Dermis blood vessel endothelial cell (primary cell): ENCODE measurements at places on chromosomes 4 and X. TPM values are rescaled to one million over a fixed set of nuclear protein-coding genes. Genes with fewer than 3 reads are reported as not detected.

USP53 gene
- total RNA-seq, result 23.8 and 39.2 TPM in 2 replicates

CDKL2 gene
- total RNA-seq, result 0.14 and 0.34 TPM in 2 replicates

CT45A5 gene
- total RNA-seq, result not detected in 2 replicates

C4orf50 gene
- under 0.01 and 0.05 TPM in 2 replicates for total RNA-seq

MAGEB17 gene
- not detected in 2 replicates for total RNA-seq

FGB gene
- total RNA-seq, result not detected in 2 replicates

CAPN6 gene
- not detected in 2 replicates for total RNA-seq

ASB12 gene
- not detected in 2 replicates for total RNA-seq

MAGEC2 gene
- total RNA-seq, result not detected in 2 replicates

SMIM31 gene
- not detected in 2 replicates for total RNA-seq

CPE gene
- 1.0 and 1.1 TPM in 2 replicates for total RNA-seq

TMEM164 gene
- 17.2 and 23.5 TPM in 2 replicates for total RNA-seq

HSFX3 gene
- not detected in 2 replicates for total RNA-seq

SLC7A11 gene
- 16.5 and 46.1 TPM in 2 replicates for total RNA-seq
